CD8-positive, alpha-beta memory T cell (primary cell): ENCODE measurements at places on chromosomes 16 and 17. TPM values are rescaled to one million over a fixed set of nuclear protein-coding genes. Genes with fewer than 3 reads are reported as not detected.

DCTPP1 gene
- 174 TPM for total RNA-seq

PNMT gene
- not detected for total RNA-seq

- no peak for DNase-seq
- no peak overlapping the region for H3K4me3 ChIP-seq
- no peaks in the 10 kb centered on the region for H3K36me3 ChIP-seq
These were observed 5.5 kb downstream of the BCO1 start for GRCh38 chr16:81243942-81244341.

DNA sequence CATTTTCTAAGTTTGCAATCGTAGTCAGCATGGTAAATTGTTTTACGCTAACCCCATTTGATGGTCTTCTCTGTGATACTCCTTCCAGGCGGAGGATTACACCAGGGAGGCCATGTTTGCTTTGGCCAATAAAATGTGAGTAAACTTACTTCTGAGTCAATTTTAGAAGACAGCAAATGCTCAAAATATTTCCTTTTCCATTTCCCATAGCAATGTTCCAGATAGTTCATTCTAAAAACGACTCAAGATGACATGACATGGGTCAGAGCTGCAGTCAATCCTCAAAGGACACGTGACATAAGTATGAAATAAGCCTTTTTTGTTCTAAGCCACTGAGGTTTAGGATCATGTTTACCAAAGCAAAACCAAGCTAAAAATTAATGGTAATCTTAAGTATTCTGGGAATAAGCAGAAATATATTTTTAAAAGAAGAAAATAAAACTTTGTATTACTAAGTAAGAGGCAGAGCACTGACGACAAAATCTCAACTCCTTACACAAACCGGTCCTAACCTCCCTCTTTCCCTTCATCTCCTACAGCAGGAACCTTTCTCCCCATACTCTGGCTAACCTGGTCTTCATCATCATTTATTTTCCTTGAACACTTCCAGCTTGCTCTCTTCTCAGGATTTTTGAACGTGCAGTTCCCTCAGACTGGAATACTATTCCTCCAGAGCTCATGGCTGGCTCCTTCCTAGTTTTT, 266.2 kb downstream of the CEP112 start:
- no peak overlapping the region for H3K4me3 ChIP-seq
- H3K4me1 ChIP-seq: no peaks in the 10 kb centered on the region
- no peak overlapping the region for H3K27ac ChIP-seq
- H3K36me3 ChIP-seq: no peaks in the 10 kb centered on the region
- no peak for DNase-seq

DNA sequence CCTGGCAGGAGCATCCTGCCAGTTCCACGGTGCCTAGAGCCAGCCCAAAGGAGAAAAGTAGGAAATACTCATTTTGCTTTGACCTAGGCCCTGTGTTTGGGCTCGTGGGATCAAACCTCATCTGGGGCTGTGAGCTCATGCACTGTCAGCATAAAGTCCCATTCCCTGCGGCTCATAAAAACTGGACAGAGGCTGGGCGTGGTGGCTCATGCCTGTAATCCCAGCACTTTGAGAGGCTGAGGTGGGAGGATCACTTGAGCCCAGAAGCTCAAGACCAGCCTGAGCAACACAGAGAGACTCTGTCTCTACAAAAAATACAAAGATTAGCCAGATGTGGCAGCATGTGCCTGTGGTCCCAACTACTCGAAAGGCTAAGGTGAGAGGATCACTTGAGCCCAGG, 17.9 kb downstream of the ATP6V0D1 start:
- no peaks in the 10 kb centered on the region for H3K27me3 ChIP-seq
- H3K27ac ChIP-seq: no peak overlapping the region
- H3K36me3 ChIP-seq: no peaks in the 10 kb centered on the region
- no peak for DNase-seq

GRCh38 chr16:75043175-75043895, 44.5 kb downstream of the ZNRF1 start:
- H3K4me1 ChIP-seq: no peaks in the 10 kb centered on the region
- H3K27ac ChIP-seq: peak overlapping the region; percentile 57
- no peaks in the 10 kb centered on the region for H3K36me3 ChIP-seq
- H3K27me3 ChIP-seq: no peaks in the 10 kb centered on the region
- no peak overlapping the region for H3K4me3 ChIP-seq

GRCh38 chr17:43665084-43665936, 3.6 kb upstream of the MEOX1 start:
- no peaks in the 10 kb centered on the region for H3K36me3 ChIP-seq
- H3K4me1 ChIP-seq: peaks cover 32% of the 10 kb centered on the region
- no peak overlapping the region for H3K27ac ChIP-seq
- DNase-seq: no peak
